Psoas muscle (tissue), 8 donors: ENCODE measurements at places on chromosomes 4 and X.

GRCh38 chr4:24529555-24529954 lies 54.8 kb downstream of the DHX15 start:
- DNase-seq, result no peak

DNA sequence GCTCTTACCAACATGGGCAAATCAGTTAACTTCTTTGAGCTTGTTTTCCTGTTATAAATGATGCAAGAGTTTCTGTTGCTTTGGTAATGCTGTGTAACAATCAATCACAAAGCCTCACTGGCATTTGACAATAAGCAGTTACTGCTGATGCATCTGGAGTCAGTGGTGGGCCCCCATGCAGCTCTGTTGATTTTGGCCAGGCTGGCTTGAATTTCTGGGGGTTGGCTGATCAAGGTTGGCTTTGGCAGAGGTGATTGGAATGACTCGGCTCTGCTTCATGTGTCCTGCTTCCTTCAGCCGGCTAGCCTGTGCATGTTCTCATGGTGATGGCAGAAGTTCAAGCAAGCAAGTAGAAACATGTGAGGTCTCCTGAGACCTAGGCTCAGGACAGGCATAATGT lies 90.4 kb downstream of the PHEX start:
- DNase-seq, result peak; percentile 67

- DNase-seq, result no peak
Measured at GRCh38 chrX:139692506-139692849, 15.5 kb downstream of the MCF2 start.

- DNase-seq, result no peak
Measured at GRCh38 chr4:159193046-159193620, 90.3 kb downstream of the RAPGEF2 start.

DNA sequence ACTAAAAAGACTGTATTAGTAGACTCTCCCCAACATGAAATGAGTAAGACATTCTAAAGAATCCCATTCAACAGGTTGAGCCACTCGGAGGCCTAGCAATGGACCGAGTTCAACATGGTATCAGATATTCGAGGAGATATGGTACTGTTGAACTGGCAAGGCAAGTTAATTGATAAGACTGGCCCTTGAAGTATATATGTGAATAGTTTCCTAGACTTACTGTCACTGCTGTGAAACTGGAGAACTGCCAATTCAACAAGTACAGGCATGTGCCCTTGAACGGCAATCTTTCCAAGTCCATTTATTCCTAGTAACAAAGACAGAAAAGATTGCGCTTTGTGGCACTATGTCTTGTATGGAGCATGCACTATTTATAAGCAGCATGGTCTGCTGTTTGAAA lies 24.4 kb downstream of the FAT1 start:
- no peak for DNase-seq

DNA sequence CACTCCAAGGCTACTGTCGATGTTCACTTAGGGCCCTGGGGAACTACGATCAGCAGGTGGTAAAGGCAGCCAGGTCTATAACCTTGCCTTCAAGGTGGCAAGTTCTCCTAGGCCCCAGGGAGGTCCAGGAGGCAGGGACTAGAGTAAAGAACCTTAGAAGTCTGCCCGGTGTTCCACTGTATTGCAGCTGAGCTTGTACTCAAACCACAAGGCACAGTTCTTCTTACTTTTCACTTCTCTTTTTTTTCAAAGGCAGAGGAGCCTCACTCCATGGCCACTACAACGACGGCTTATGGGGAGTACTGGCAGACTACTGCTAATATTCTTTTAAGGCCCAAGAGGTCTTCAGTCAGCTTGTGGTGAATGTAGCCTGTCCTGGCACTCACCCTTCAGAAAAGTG lies 78.8 kb upstream of the GPR174 start:
- no peak for DNase-seq

DNA sequence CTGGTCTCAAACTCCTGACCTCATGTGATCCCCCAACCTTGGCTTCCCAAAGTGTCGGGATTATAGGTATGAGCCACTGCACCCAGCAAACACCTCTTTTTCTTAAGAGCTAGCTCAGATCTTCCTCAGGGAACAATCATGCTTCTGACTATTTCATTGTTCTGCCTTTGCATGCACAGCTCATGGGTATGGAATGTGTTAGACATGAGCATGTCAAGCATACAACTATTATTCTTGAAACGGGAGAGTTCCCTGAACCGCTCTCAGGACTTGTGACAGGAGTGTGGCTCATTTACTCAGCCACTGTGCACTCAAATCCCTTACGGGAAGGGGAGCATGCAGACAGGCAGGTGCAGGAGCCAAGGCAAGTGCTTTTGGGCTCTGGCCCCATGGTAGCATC lies 231.7 kb upstream of the TAPT1 start:
- no peak for DNase-seq

DNA sequence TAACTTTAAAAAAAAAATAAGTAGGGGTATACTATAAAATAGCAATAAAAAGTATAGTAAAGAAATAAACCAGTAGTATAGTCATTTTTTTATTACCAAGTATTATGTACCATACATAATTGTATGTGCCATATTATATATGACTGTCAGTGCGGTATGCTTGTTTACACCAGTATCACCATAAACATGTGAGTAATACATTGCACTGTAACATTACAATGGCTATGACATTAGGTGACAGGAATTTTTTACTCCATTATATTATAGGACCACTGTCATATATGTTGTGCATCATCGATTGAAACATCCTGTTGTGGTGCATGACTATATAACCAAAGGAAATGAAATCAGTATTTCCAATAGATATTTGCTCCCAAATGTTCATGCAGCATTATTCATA lies 176.9 kb upstream of the ARHGAP24 start:
- DNase-seq, result no peak

DNA sequence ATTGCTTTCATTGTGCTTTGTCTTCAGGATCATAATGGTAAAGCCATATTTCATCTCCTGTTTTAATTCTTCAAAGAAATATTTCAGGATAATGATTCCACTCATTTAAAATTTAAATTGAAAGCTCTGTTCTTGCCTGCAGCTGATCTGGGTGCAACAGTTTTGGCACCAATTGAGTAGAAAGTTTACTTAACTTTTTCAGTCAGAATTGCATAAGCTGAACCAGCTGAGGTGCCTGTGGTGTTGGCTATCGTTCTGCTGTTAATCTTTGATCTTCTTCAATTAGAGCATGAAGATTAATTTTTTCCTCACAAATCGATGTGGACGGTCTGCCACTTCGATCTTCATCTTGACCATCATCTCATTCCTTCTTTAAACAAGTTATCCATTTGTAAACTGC lies 49.6 kb downstream of the MAGEB16 start:
- DNase-seq, result no peak

DNA sequence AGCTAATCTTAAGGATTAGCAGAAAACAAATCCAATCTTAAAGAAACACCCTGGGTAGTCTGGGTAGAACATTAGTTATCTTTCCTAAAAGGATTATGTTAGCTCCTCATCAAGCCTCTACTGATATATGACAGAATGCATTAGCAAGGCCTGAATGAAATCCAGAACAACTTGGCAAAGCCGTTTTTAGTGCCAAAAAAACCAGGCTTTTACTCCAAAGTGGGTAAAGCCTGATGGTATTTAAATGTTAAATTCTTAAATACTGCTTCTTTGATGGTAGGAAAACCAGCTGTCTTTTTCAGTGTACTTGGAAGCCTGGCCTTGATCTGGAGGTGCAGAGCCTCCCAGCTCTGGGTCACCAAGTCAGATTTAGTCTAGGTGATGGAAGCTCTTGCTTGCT lies 120.4 kb downstream of the GATB start:
- no peak for DNase-seq

DNA sequence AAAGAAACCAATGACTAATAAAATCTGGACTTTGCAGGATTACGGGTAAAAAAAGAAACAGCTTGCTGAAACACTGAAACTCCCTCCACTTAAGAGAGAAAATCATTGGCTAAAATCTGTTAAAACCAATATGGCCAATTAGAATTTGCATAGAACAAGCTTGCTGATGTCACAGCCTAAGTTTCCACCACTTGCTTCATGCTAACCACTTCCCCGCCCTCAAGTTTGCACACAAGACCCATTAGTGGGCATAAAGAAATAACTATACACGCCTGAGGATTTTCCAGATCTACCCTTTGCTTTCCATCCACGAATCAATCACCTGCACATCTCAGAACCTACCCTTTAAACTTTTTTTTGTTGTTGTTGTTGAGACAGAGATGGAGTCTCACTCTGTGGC lies 42.7 kb upstream of the PHEX start:
- no peak for DNase-seq

DNA sequence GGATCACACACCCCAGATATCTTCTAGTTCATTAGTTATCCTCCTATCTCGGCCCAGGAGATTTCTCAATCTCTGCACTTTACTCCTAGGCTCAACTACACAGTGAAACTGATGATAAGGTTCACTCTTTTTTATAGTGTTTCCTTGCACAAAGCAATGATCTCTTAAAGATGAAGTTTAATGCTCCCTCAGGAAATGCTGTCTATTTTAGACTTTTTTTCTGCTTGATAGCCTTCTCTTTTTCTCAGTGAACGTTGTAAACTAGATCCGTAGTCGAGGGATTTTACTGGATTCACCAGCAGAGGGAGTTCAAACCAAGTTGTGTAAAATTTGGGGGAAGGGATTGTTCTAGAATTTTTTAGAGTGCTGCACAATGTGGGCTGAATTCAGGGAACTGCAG lies 269.6 kb downstream of the GBA3 start:
- no peak for DNase-seq

- no peak for DNase-seq
Measured at GRCh38 chr4:164023214-164023613, 528.7 kb downstream of the TMA16 start.

GRCh38 chr4:40055511-40055862 lies 1.2 kb upstream of the N4BP2 start:
- no peak for DNase-seq

DNA sequence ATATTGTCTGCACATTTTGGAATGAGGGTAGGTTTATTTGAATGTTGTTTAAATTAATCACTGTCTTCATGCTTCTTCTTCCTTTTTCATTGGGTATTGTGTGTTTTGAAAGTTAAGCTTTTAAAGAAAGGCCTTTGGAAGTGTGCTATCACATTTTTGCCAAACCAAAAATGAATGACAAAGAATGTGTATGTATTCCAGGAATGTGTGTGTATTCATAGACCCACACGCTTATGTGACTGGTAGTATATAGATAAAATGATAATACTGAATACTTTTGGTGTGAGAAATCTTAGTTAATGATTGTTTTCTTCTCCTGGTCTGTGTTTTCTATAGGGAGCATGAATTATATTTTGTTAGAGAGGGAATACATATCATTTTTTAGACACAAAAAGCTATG lies 404.4 kb downstream of the TLL1 start:
- no peak for DNase-seq

- DNase-seq, result no peak
Measured at GRCh38 chrX:24232796-24233195, 81.1 kb downstream of the SUPT20HL2 start.

GRCh38 chr4:181982856-181983255 lies 260.3 kb upstream of the TENM3 start:
- no peak for DNase-seq

DNA sequence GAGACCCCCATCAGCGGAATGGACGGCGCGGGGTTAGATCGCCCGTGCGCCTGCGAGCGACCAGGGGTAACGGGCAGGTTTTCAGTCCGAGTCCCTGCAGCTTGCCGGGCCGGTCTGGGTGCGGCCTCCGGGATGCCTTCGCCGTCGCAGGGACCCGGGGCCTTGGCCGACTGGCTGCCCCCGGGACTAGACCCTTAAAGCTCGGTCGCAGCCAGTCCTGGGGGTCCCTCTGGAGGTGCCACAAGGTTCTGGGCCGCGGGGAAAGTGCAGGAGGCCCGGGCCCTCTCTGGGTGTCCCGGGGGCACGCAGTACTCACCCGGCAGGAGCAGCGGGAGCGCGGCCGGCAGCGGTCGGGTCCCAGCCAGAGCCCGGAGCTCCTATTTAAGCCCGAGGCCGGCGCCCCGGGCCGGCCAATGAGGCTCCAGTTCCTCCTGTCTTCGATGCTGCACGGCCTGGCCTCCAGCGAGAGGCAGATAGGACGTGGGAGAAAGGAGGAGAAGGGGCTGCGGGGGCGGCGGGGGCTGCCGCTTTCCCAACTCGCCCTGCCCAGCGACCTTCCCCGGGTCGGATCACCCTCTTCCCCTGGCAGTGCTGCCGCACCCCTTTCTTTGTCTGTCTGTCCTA lies at the start of gene SPON2:
Gene SPON2, minus strand, starts transcription at position 356 of the 624 bp plus-strand sequence.
- peak; percentile 49 for DNase-seq

GRCh38 chrX:123648028-123648810 lies 84.6 kb downstream of the THOC2 start:
- DNase-seq, result no peak

DNA sequence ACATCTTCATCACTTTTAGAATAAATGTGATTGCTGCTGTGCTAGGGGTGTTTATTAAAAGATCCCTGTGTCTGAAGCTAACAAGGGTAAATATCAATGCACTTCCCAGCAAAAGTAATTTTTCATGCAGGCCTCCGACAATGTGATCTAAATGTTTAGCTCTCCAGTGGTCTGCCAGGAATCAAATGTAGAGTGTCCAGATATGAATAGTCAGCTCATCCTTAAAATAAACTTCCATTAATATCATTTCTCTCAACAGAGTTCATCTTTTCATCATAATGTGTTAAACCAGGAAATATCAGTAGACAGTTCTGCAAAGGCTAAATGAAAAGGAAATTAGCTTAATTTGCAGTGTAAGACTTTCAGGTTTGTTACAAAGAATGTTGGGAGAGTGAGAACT lies 102.2 kb upstream of the EGFL6 start:
- no peak for DNase-seq

GRCh38 chr4:139223682-139224317 lies 46.8 kb upstream of the ELF2 start:
- DNase-seq, result peak; percentile 71
